ENCODE measurements at places on chromosomes 3 and 15. TPM values are rescaled to one million over a fixed set of nuclear protein-coding genes. Genes with fewer than 3 reads are reported as not detected.

Gene RPN1
- 147 TPM for total RNA-seq

Gene RSRC1
- 45.8 TPM for total RNA-seq

Gene ICE2
- 37.0 TPM for total RNA-seq

Gene PLSCR5
- not detected for total RNA-seq

Gene TNFAIP8L3
- 22.4 TPM for total RNA-seq

Gene EPHA3
- 0.98 TPM for total RNA-seq

Gene DUOXA2
- not detected for total RNA-seq

DNA sequence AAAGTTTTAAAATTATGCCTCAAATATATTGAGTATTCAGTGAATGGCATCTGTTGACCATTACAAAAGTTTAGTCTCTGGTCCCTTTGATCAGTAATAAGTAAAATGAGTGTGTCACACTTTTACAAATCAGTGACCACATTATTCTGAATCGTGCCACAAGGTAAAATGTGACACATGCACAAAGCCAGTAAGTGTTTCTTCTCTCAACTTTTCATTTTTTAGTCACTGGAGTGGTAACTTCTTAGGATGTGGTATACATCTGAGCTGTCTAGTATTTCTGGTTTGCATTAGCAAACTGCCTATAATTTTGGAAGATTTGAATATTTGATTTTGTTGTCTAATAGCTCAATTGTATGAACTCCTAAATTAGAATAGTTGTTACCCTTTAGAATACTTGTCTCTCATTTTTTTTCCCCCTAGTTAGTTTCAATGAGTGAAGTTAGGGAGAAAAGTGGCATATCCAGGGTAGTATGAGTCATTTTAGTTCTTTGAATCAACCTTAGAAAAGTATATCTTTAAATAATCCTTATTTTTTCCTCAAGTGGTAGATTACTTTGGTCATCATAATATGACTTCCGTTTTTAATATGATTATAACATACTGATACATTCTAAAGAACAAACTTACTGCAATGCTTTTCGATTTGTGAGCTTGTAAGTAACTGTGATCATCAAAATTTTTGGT is 18.1 kb downstream of the DNAJC13 start:
- DNase-seq = no peak

DNA sequence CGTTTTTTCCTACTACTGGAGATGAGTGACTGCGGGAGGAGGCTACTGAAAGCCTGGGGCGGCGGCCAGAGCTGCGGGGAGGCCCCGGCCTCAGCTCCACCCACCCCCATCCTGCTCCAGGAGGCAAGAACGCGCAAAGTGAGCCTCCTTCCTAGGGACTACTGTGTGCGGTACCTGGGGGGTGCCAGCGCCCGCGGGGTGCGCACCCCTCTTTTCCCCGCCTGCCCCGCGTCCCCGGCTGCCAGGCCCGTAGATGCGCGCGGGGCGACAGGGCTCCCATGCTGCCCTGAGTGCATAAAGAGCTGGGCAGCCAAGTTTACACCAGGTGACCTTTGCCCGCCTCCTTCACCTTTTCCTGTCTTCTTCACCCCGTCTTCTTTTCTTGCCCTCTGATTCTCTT is 2.5 kb upstream of the USF3 start:
- no peak for DNase-seq

- DNase-seq = peak; percentile 30
These were observed 9.2 kb downstream of the THBS1 start for GRCh38 chr15:39589815-39590644.

- no peak for DNase-seq
These were observed 31.2 kb downstream of the WNT5A start for GRCh38 chr3:55455915-55456314.

GRCh38 chr15:23866832-23867231 is 179.7 kb upstream of the NDN start:
- DNase-seq = no peak
